Activated CD8-positive, alpha-beta memory T cell treated with anti-CD3 and anti-CD28 coated beads for 4 hours (primary cell): ENCODE measurements at places on chromosomes 2 and 18.

- no peak for DNase-seq
These were observed 7.4 kb upstream of the MOB1A start for GRCh38 chr2:74186038-74186437.

- no peak for DNase-seq
These were observed 59.2 kb downstream of the TGFA start for GRCh38 chr2:70494293-70494886.

GRCh38 chr2:36555789-36556188, 42.2 kb downstream of the FEZ2 start:
- no peak for DNase-seq

DNA sequence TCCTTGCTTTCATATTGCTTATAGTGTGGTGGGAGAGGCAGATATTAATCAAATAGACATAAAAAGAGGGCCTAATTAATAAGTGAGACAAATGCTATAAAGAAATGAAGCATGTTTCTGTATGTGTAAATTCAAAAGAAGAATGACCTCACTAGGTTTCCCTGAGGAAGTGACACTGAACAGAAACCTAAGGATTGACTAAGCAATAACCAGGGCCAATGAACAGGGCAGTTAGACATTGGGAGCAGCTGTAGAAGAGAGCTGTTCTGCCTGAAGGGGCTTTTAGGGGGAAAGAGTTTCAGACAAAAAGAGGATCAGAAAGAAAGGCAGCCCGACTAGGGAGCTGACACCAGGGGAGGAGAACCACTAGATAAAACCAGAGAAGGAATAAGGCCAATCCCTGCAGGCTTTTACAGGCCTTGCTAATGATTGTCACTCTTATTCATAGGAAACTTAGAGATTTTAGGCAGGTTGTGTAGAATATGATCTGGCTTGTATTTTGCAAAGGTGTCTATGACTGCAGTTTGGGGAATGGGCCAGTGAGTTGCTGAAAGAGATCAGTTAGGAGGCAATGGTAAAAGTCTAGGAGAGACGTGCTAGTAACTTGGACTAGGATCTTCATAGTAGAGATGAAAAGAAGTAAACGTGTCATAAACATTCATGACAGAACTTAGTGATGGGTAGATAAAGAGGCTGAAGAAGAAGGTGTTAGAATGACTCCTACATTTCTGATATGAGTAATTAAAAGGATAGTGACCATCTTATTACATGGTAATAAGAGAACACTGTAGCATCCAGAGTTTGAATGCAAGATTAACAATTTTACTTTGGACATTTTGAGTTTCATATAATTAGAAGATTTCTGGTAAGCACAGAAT, 26.8 kb upstream of the NABP1 start:
- no peak for DNase-seq

GRCh38 chr2:138079976-138080375, 115.7 kb downstream of the HNMT start:
- no peak for DNase-seq
